ENCODE measurements at places on chromosomes 4 and X.

DNA sequence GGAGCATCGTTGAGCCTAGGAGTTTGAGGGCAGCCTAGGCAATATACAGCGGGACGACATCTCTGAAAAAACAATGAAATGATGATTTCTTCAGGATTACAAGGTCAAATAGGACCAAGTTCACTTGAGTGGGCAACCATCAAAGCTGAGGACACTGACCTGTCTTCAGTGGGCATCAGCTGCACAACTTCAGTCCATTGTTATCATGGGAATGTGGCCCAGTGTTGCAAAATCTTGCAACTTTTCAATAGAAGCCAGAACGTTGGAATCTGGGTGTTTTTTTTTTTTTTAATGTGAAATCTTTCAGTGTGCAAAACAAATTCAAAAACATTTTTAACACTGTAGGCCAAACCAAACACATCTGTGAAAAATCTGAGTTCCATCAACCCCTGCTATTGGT, 155.4 kb upstream of the PLAC1 start:
- DNase-seq, result no peak

DNA sequence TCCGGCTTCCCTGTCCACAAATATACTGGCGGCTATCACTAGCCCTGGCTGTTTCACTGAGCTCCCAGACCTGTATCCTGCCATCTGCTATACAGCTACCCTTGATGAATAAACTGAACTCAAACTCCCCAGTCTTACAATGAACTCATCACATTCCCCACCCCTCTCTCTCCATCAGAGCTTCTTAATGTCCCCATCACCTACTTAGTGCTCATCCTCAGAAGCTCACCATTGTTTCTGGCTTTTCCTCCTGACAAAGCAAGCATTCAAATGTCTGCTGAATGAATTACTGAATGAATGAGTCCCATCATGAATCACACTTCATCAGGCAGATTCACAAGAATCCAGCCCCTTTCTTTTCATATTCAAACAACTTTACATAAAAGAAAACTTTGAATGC, 5.7 kb upstream of the DGAT2L6 start:
- no peak for DNase-seq

- DNase-seq, result no peak
Observed at GRCh38 chr4:79831119-79831528, 241.9 kb downstream of the ANTXR2 start.

DNA sequence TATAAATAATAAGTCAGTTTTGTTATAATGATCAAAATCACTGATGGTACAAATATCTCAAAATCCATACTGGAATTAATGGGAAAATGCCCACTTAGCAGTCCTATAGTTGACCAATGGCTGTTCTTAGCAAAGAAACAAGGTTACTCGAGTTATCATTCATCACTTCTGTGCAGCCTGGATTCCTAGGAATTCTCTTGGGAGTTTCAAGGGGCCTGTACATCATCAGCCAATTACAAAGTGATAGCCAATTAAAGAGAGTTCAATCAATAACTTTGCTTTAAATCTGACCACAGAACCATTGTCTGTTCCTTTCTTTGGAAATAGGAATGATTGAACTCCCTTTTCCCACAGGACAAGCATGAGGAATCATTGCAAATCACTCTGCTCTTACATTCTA, 205.5 kb downstream of the PCDH19 start:
- DNase-seq, result no peak

DNA sequence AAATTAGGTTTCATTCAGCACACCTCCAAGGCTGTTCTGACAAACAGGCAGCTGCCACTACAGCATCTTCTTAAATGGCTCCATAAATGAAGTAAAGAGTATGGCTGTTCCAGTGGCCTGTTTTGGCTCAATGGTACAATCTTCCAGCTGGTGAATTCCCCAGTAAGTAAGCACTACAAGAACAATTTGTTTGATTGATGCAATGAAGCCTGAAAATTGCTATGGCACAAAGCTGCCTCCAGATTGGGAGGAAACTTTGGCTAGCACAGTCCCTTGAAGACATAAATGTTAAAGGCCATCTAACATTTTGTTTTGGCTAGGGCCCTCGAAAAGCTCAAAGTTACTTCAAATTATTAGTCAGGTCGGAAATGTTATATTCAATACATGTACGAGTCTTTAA, 47.5 kb downstream of the FGF13 start:
- no peak for DNase-seq

- DNase-seq, result no peak
Observed at GRCh38 chr4:12861422-12861821, 622.7 kb downstream of the RAB28 start.

GRCh38 chrX:65933085-65933589, 106.7 kb downstream of the VSIG4 start:
- no peak for DNase-seq

GRCh38 chr4:10671366-10671765, 13.2 kb downstream of the CLNK start:
- DNase-seq, result peak; percentile 73

GRCh38 chr4:155809835-155810234, 51.0 kb downstream of the GUCY1B1 start:
- DNase-seq, result no peak

- no peak for DNase-seq
Observed at GRCh38 chr4:184958923-184959210, 59.4 kb upstream of the HELT start.

- DNase-seq, result no peak
Observed at GRCh38 chrX:12065251-12065650, 73.0 kb upstream of the FRMPD4 start.

GRCh38 chr4:170007113-170007512, 19.1 kb downstream of the MFAP3L start:
- DNase-seq, result no peak

- no peak for DNase-seq
Observed at GRCh38 chrX:63661676-63662075, 123.3 kb downstream of the ARHGEF9 start.

- no peak for DNase-seq
Observed at GRCh38 chr4:105946771-105947170, 51.5 kb downstream of the NPNT start.
